ENCODE measurements at places on chromosomes 12 and 14. TPM values are rescaled to one million over a fixed set of nuclear protein-coding genes. Genes with fewer than 3 reads are reported as not detected.

GRCh38 chr14:51460011-51460410, 191.7 kb upstream of the FRMD6 start:
- no peak for DNase-seq
- H3K27ac ChIP-seq: no peak overlapping the region
- no peak overlapping the region for H3K4me3 ChIP-seq
- H3K4me1 ChIP-seq: no peaks in the 10 kb centered on the region
- H3K27me3 ChIP-seq: no peaks in the 10 kb centered on the region

GRCh38 chr14:105250986-105251385, 2.7 kb downstream of the BTBD6 start:
- no peak for DNase-seq
- H3K4me1 ChIP-seq: peaks cover 5% of the 10 kb centered on the region
- no peak overlapping the region for H3K4me3 ChIP-seq
- H3K27ac ChIP-seq: no peak overlapping the region

- no peak for DNase-seq
- no peaks in the 10 kb centered on the region for H3K27me3 ChIP-seq
- H3K27ac ChIP-seq: no peak overlapping the region
Measured at GRCh38 chr12:57213763-57214397, 2.7 kb upstream of the NXPH4 start.

- H3K27me3 ChIP-seq: no peaks in the 10 kb centered on the region
- H3K27ac ChIP-seq: no peak overlapping the region
- no peaks in the 10 kb centered on the region for H3K36me3 ChIP-seq
Measured at GRCh38 chr14:25929881-25930615, 667.8 kb downstream of the NOVA1 start.

GRCh38 chr14:106459971-106460730, 933.8 kb downstream of the TMEM121 start:
- no peak overlapping the region for H3K27ac ChIP-seq
- no peaks in the 10 kb centered on the region for H3K4me1 ChIP-seq
- H3K36me3 ChIP-seq: no peaks in the 10 kb centered on the region
- H3K27me3 ChIP-seq: no peaks in the 10 kb centered on the region

DNA sequence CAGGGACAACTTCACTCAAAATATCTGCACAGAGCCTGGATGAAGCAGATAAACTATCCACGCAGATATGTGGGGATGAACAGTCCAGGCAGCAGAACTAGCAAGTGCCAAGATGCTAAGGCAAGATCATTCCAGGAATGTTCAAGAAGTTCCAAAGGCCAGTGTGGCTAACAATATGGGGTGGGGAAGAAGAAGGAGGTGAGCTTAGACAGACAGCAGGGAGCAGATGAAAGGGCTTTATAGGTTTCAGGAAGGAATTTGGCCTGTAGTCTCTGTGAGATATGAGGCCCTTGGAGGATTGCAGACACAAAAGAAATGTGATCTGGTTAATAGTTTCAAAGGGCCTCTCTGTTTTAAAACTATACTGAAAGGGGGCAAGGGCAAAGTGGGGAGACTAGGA, 63.5 kb upstream of the PPM1H start:
- H3K36me3 ChIP-seq: no peaks in the 10 kb centered on the region
- no peaks in the 10 kb centered on the region for H3K4me1 ChIP-seq
- H3K4me3 ChIP-seq: no peak overlapping the region
- H3K27me3 ChIP-seq: no peaks in the 10 kb centered on the region
- H3K27ac ChIP-seq: no peak overlapping the region

GRCh38 chr14:74599321-74599761, 12.7 kb downstream of the LTBP2 start:
- DNase-seq: no peak
- H3K36me3 ChIP-seq: no peaks in the 10 kb centered on the region
- no peak overlapping the region for H3K4me3 ChIP-seq
- H3K27ac ChIP-seq: peak overlapping the region; percentile 40

GRCh38 chr14:61703342-61704129, 8.2 kb downstream of the HIF1A start:
- H3K4me3 ChIP-seq: no peak overlapping the region
- no peak for DNase-seq
- H3K36me3 ChIP-seq: no peaks in the 10 kb centered on the region

DNA sequence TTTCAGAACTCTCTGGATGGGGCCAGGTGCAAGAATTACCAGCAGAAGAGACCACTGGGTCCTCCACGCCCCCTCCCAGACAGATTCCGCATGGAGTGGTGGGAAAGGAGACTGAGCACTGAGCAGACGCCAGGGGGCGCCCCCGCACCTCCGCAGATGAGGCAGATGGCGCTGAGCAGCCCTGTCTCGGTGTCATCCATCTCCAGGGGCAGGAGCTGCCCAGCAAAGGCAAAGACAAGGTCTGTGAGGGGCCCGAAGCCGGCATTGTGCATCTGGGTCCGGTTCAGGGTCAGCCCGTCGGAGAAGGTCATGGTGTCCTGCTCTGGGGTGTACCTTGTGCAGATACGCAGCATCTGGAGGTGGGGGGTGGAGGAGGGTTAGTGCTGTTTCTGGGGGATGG, 6.3 kb upstream of the ITGB7 start:
- H3K4me3 ChIP-seq: no peak overlapping the region
- H3K36me3 ChIP-seq: peaks cover 67% of the 10 kb centered on the region
- DNase-seq: peak; percentile 70

Gene DDN
- total RNA-seq: not detected

Gene HOXC10
- total RNA-seq: 3.3 TPM

Gene IFT81
- total RNA-seq: 36.1 TPM

Gene DENR
- 12.6 TPM for total RNA-seq

Gene RNF212B
- not detected for total RNA-seq

Gene CRACR2A
- total RNA-seq: 6.3 TPM

Gene NFATC4
- total RNA-seq: 119 TPM

Gene INSM2
- not detected for total RNA-seq

Gene ABCD2
- 8.8 TPM for total RNA-seq
